ENCODE measurements at places on chromosomes 7 and 10. TPM values are rescaled to one million over a fixed set of nuclear protein-coding genes. Genes with fewer than 3 reads are reported as not detected.

SPAM1 gene
- not detected for total RNA-seq

NAT16 gene
- total RNA-seq: not detected

GRCh38 chr10:7443036-7443435, 32.2 kb upstream of the SFMBT2 start:
- DNase-seq: no peak
- H3K4me1 ChIP-seq: peaks cover 17% of the 10 kb centered on the region
- peaks cover 3% of the 10 kb centered on the region for H3K36me3 ChIP-seq
- H3K4me3 ChIP-seq: no peak overlapping the region

GRCh38 chr7:71193099-71193810, 61.3 kb downstream of the GALNT17 start:
- H3K4me1 ChIP-seq: no peaks in the 10 kb centered on the region
- DNase-seq: no peak
- H3K4me3 ChIP-seq: no peak overlapping the region
- H3K36me3 ChIP-seq: no peaks in the 10 kb centered on the region
- no peak overlapping the region for H3K27ac ChIP-seq
- no peaks in the 10 kb centered on the region for H3K27me3 ChIP-seq

DNA sequence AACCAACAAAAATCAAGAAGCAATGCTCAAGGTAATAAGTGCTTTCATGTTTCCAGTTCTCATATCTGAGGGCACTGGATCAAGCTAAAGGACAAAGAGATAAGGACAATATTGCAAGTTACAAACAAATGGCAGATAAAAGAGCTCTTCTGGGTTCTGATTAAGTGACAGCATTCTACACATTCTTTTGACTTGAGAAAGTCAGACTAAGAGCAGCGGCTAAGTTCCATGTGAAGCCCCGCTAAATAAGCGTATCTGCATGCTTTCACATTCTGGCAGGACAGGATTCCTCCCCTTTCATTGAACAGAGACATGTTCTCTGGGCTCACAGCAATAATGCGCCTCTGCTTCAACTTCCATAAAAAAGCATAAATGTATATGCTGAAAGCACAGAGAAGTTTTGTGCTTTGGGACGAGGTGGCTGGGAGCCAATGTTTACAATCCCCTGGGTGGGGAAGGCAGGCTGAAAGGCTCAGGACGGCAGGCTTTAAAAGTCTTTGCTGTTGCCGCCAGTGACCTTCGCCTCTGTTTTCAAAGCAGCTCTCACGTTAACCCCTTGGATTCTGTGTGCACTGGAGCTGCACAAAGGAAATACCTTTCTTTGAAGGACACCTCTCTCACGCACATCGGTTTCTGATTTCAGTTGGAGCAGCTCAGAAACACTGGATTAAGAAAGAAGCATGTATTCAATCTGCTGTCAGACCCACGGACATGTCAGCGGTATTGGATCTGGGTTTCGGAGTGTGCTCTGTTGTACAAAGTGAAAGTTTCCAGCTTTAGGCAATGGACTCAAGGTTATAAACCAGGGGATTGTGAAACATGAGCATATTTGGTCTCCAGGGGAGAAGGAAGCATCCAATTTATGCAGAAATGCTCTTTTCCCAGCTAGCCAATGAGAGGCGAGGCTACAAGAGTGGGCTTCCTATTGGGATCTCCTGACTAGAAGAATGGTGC, 105.4 kb upstream of the FAM133B start:
- H3K27me3 ChIP-seq: no peaks in the 10 kb centered on the region
- peaks cover 6% of the 10 kb centered on the region for H3K4me1 ChIP-seq
- H3K4me3 ChIP-seq: peak overlapping the region; percentile 57
- DNase-seq: no peak
- H3K36me3 ChIP-seq: no peaks in the 10 kb centered on the region

NKX1-2 gene
- not detected for total RNA-seq

FEZF1 gene
- not detected for total RNA-seq

DNA sequence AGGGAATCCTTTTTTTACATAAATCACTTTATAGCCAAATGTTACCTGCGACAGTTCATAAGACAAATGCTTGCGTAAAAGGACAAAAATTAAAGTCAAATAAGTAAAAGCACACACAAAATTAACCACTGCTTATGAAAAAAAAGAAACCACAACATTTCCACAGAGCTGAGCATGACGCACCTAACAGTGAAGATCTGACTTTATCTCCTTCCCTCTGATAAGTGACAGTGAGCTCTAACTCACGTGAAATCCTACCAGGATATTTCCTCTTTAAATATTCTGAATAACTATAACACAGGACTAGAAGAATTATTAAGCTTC, 225.5 kb downstream of the SFMBT2 start:
- H3K4me3 ChIP-seq: peak overlapping the region; percentile 68
- peaks cover 29% of the 10 kb centered on the region for H3K4me1 ChIP-seq
- peak; percentile 58 for DNase-seq
- H3K27me3 ChIP-seq: no peaks in the 10 kb centered on the region
- H3K27ac ChIP-seq: peak overlapping the region; percentile 93

- no peak overlapping the region for H3K4me3 ChIP-seq
- DNase-seq: no peak
- peaks cover 17% of the 10 kb centered on the region for H3K27me3 ChIP-seq
Measured at GRCh38 chr10:77909021-77909748, 17.4 kb downstream of the DLG5 start.

ABCB1 gene
- total RNA-seq: 58.7 TPM

DNA sequence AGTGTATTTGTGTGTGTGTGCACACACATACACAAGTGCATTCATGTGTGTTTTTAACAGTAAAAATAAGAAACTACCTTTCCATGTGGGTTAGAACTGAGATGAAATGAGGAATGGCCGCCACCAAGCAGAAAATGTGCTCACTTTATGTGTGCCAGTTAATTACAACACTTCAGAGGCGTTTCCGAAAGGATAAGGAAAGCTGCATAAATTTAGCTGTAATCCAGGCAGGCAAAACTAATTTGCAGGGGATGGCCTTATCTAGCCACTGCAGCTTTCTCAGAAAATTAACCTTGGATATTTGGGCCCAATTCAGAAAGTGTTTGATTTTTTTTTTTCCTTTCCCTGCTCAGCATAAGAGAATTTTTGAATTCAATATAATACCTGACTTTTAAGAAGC, 328.8 kb upstream of the PHF14 start:
- DNase-seq: no peak
- H3K27me3 ChIP-seq: no peaks in the 10 kb centered on the region
- H3K36me3 ChIP-seq: no peaks in the 10 kb centered on the region
- H3K4me3 ChIP-seq: no peak overlapping the region
- no peak overlapping the region for H3K27ac ChIP-seq

CRTAC1 gene
- total RNA-seq: not detected

DNA sequence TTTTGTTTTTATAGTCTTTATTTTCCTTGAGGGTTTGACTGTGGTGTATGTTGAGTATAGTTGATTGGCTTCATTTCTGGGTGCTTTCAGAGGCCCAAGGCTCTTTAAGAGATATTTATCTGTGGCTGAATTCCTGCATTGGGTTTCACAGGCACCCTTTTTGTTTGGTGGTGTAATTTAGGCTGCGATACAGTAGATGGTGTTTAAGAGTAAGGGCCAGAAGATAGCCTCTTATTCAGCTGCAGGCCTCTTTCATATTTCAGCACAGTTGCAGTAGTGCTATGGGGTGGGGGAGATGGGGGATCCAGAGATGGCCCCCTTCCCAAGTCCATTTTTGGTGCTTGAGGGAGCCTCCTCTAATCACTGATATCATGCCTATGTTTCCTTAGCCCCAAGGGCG, 69.7 kb downstream of the MGAM2 start:
- H3K36me3 ChIP-seq: no peaks in the 10 kb centered on the region
- H3K27ac ChIP-seq: no peak overlapping the region
- no peak overlapping the region for H3K4me3 ChIP-seq
- H3K27me3 ChIP-seq: peaks cover 2% of the 10 kb centered on the region
- no peak for DNase-seq

- DNase-seq: no peak
- H3K36me3 ChIP-seq: no peaks in the 10 kb centered on the region
- H3K4me3 ChIP-seq: no peak overlapping the region
- peaks cover 22% of the 10 kb centered on the region for H3K4me1 ChIP-seq
- no peaks in the 10 kb centered on the region for H3K27me3 ChIP-seq
Measured at GRCh38 chr7:135659159-135659846, 3.0 kb upstream of the STMP1 start.

AMZ1 gene
- total RNA-seq: 0.05 TPM

- H3K27ac ChIP-seq: no peak overlapping the region
- no peak for DNase-seq
- H3K27me3 ChIP-seq: peaks cover 4% of the 10 kb centered on the region
- no peaks in the 10 kb centered on the region for H3K4me1 ChIP-seq
Measured at GRCh38 chr10:113945075-113945686, 90.7 kb downstream of the NHLRC2 start.

DNA sequence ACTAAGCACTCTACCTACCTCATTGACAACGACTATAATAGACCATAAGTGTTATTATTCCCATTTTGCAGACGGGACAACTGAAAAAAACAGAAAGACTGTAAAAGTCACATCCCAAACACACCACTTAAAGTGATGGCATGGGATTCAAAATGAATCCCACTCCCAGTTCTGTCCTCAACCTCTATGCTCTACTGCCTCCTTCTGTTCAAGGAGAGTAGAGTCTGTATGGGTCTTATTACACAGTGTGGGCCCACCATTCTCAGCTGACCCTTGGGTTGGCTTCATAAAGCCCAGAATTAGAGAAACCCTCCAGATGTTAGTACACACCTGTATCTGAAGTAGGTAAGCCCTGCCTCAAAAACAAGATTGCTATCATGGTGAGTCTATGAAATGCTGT, 102.2 kb downstream of the GRM8 start:
- H3K36me3 ChIP-seq: no peaks in the 10 kb centered on the region
- no peaks in the 10 kb centered on the region for H3K4me1 ChIP-seq
- DNase-seq: no peak

MXI1 gene
- 36.9 TPM for total RNA-seq

ADIRF gene
- total RNA-seq: not detected

GRCh38 chr7:140010194-140010895, 52.4 kb downstream of the PARP12 start:
- no peak overlapping the region for H3K4me3 ChIP-seq
- no peak for DNase-seq
- H3K36me3 ChIP-seq: no peaks in the 10 kb centered on the region
- H3K27ac ChIP-seq: no peak overlapping the region
- H3K27me3 ChIP-seq: no peaks in the 10 kb centered on the region
- no peaks in the 10 kb centered on the region for H3K4me1 ChIP-seq

PPP1R3C gene
- total RNA-seq: not detected

- H3K27ac ChIP-seq: no peak overlapping the region
- peaks cover 13% of the 10 kb centered on the region for H3K4me1 ChIP-seq
- no peaks in the 10 kb centered on the region for H3K36me3 ChIP-seq
- DNase-seq: no peak
Measured at GRCh38 chr7:74455928-74456327, 2.2 kb downstream of the GTF2IRD1 start.

PDE6C gene
- not detected for total RNA-seq

ABI1 gene
- total RNA-seq: 65.9 TPM

ANKRD16 gene
- total RNA-seq: 8.4 TPM
